Right cardiac atrium (tissue), 5 donors: ENCODE measurements at places on chromosomes 3 and 15. TPM values are rescaled to one million over a fixed set of nuclear protein-coding genes. Genes with fewer than 3 reads are reported as not detected.
A peak's percentile ranks its signal among the peaks of the same experiment; 100 is the strongest.

Gene MOBP
- 0.06 TPM for total RNA-seq

Gene HACL1
- 15.5 TPM for total RNA-seq

Gene WDR48
- total RNA-seq = 29.5 TPM

Gene UBA7
- total RNA-seq = 39.6 TPM

Gene UBA3
- total RNA-seq = 66.5 TPM

DNA sequence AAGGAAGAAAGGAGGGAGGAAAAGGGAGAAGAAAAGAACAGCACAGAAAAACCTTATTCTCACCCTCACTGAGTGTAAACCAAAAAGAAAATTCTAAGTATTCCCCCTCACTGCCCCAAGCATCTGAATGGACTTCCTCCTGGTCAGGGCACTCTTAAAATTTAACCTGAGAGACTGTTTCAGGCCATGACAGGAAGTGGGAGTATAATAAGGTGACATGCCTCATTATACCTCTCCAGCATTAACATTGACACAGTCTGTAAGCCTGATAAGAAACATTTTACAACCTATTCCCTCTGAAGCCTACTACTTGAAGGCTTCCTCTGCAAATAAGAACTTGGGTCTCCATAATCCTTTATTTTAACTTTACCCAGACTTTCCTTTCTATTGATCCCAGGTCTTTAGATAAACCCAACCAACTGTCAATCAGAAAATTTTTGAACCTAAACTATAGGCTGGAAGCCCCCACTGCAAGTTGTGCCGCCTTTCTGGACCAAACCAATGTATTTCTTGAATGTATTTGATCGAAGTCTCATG, 41.7 kb downstream of the SLCO2A1 start:
- no peak for DNase-seq

DNA sequence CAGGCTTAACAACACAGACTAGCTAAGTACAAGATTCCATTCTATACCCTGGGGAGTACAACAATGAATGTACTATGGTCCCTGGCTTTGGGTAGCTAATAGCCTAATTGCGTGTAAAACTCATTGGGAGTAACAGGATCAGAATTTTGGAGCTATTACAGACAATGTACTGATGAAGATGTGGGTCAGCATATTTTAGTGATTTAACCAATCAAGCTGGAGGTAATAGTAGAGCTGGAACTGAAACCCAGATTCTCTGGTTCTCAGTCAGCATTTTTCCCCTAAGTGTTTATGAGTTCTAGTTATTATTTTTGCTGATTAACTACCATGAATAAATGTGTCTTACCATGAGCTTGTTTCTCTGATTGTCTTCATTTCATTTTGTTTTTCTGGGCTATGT, 578.7 kb downstream of the NLGN1 start:
- DNase-seq = no peak

GRCh38 chr3:149767720-149768119, 15.4 kb upstream of the COMMD2 start:
- DNase-seq = no peak

DNA sequence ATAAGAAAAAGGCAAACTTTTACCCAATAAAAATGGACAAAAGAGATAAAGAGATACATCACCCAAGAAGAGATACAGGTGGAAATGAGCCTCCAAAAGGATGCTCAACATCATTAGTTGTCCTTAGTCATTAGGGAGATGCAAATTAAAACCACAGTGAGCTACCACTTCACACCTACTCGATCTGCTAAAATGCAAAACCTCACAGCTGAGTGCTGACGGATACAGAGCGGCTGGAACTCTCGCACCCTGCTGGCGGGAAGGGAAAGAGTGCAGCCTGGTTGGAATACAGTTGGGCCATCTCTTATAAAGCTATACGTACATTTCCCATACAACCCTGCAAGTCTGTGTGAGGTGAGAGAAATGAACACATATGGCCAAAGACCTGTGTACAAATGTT, 78.5 kb upstream of the PRR20G start:
- DNase-seq = no peak

DNA sequence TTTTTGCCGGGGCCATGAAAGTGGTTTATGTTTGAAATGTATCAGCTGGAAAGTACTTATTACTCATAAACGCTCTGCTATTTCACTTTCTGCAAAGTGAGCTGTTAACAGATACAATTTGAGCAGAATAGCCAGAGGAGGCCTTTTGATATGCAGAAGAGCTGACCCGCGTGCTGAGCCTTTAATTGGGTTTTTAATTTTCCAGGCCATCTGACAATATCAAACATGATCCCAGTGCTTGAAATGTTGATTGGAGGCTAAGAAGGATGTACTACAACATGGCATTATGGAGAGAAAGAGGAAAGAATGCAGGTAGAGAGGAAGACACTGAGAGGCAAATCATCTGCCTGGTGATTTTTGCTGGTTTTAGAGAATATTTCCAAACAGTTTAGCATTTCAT, 261.3 kb upstream of the MEIS2 start:
- DNase-seq = no peak

- peak; percentile 74 for DNase-seq
Measured at GRCh38 chr3:49004352-49005302, 2.6 kb upstream of the WDR6 start.

DNA sequence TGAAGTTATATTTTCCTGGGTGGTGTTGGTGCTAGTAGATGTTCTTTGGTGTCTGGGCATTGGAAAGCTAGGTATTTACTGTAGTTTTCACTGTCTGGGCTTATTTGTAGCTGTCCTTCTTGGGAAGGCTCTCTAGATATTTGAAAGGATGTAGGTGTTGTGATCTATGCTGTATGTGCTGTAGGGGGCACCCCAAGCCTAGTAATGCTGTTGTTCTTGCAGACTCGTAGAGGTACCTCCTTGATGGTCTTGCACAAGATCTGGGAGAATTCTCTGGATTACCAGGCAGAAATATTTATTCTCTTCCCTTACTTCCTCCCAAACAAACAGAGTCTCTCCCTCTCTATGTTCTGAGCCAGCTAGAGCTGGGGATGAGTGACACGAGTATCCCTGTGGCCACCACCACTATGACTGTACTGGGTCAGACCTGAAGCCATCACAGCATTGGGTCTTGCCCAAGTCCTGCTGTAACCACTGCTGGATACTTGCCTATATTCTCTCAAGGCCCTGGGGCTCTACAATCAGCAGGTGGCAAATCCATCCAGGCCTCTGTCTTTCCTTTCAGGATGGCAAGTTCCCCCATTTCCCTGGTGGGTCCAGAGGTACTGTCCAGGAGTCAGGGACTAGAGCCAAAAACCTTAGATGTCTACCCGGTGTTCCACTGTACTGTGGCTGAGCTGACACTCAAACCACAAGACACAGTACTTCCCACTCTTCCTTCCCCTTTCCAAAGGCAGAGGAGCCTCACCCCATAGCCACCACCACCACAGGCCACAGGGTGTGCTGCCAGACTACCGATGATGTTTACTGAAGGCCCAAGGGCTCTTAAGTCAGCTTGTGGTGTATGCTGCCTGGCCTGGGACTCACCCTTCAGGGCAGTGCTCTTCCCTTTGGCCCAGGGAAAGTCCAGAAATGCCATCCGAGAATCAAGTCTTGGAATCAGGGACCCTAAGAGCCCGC, 195.2 kb upstream of the DPPA4 start:
- no peak for DNase-seq

- DNase-seq = peak; percentile 72
Measured at GRCh38 chr3:186772701-186773417, 10.5 kb upstream of the EIF4A2 start.

DNA sequence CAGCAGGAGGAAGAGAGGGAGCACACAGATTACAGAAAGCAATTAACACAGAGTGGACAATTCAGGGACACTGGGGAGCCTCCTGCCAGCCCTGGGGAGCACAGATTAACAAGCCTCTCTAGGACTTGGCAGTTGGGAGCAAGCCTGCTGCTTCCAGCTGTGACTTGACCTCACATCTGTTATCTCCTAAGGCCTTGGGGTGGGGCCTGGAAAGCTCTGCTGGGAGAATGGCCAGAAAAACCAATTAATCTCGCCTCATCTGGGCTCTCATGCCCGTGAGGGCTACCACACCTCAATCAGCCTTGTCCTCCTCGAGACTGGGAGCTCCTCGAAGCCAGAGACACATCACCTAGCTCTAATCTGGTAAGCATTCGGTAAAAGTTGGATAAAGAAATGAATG, 39.1 kb downstream of the SEMA5B start:
- DNase-seq = peak; percentile 72

GRCh38 chr15:33262306-33262705, 48.5 kb upstream of the RYR3 start:
- DNase-seq = no peak

- DNase-seq = no peak
Measured at GRCh38 chr3:65810302-65810701, 228.4 kb downstream of the MAGI1 start.

DNA sequence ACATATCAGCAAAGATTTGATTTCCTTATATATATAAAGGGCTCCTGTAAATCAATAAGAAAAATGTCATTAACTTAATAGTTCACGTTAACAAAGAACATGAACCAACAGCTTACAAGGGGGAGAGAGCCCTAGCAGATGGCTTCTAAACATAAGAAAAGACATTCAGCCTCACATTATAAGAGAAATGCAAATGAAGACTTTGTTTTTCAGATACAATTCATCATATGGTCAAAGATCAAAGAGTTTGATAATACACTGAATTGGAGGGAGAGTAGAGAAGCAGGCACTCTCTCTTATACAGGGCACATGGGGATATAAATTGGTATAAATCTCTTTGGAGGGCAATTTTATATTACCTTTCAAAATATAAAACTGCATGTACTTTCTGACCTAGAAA, 21.1 kb downstream of the RBP2 start:
- no peak for DNase-seq

GRCh38 chr3:15339786-15340215, 7.4 kb upstream of the SH3BP5 start:
- DNase-seq = no peak

DNA sequence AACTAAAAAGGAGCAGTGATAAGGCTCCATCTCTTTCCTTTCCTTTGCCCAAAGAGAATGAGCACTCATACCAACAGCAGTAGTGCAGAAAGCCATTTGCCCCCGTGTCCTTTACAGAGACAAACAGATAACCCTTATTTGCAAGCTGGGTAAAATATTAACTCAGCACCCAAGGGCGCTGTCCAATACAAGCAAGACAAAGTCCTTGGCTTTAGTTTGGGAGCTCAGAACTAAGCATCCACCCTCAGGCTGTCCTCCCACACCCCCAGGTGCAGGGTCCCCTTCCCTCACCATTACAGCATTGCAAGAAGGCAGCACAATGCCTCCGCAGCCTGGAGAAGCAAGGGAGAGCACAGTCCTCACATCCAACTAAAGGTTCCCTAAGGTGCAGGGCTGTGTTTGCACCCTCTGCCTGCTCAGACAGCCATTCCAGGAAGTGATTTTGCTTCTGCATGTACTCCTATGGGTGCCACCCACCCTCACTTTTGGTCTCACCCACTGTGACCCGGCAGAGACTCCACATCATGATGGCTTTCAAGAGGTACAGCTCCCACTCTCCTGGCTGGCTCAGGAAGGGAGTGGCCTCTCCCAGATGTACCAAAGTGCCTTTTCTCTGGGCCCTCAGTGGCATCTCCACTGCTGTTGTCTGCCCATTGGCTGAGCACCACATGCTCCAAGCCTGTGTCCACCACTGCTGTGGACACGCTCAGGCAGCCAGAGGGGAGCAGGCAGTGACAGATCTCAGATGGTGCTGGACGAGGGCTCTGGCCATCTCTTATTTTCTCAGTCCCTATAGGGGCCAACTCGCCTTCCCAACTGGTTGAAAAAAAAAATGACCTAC, 34.1 kb upstream of the HES1 start:
- DNase-seq = no peak
